LHCN-M2 (cell line): ENCODE measurements at places on chromosomes 3 and 15. TPM values are rescaled to one million over a fixed set of nuclear protein-coding genes. Genes with fewer than 3 reads are reported as not detected.

TARS3 gene
- 7.4 and 9.5 TPM in 2 replicates for total RNA-seq

GOLGA6C gene
- not detected in 2 replicates for total RNA-seq

AHSG gene
- total RNA-seq, result not detected in 2 replicates

STAC gene
- 0.26 and 0.52 TPM in 2 replicates for total RNA-seq
